ENCODE measurements at places on chromosomes 12 and 14.
A peak's percentile ranks its signal among the peaks of the same experiment; 100 is the strongest.

DNA sequence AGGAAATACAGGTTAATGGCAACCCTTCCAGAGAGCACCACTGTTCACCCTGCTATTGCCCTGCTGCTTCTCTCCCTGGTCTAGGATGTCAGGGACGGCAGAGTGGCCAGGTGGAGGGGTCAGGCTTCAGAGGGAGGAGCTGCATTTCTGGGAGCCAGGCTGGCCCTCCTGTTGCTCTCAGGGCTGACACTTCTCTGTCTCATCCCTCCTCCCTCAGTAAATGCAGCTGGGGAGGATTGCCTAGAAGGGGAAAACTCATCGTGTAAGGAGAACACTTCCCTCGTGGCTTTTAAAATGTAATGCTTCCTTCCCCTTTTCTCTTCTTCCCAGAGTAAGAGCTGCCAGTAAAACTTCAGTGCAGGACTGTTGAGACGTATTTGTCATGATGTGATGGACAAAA is 20.8 kb downstream of the SUSD6 start:
- no peak for DNase-seq

DNA sequence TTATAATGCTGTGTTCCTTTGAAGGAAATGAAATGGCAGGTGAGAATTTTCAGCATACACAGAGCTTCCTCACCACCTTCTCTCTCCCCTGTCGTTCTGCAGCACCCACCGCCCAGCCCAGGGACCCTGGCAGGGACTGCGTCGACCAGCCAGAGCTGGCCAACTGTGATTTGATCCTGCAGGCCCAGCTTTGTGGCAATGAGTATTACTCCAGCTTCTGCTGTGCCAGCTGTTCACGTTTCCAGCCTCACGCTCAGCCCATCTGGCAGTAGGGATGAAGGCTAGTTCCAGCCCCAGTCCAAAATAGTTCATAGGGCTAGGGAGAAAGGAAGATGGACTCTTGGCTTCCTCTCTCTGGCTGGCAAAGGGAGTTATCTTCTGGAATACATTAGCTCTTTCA is 35.1 kb downstream of the PAPLN start:
- DNase-seq: no peak

DNA sequence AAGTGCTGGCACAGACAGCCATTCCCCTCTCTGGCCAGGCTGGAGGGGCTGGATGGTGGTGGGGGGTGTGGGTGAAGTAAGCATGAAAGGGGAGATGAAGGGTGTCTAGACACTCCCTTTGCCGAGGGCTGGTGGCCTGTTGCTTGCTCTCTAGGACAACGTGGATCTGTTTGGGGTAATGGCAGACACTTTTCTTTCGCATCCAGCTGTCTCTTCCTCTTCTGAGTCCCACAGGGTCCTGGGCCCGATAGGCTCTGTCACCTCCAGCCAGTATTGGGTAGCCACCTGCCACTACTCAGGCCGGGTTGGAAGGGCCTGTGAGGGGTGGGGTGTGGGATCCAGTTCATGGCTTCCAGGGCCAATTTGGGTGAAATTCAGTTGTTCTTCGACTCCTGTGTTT is 218.1 kb downstream of the CACNA1C start:
- no peak for DNase-seq

DNA sequence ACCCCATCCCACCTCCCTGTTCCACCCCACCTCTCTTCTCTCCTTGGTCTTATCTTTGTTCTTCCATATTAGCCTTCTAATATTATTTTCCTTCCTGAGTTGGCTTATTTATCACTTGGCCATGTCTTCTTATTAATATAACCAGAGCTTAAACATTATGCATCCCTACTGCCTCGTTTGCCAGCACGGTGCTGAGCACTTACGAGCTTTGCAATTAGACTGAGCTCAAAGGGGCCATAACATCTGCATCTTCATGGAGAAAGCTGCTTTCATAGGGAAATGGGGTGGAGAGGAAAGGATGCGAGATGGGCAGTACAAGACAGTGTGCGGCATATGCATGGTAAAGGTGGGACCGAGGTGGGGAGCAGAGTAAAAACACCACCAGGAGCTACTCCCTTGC is 342.8 kb downstream of the FUT8 start:
- DNase-seq: no peak

GRCh38 chr14:85788470-85789233 is 258.7 kb downstream of the FLRT2 start:
- DNase-seq: no peak

- DNase-seq: no peak
These were observed 20.5 kb downstream of the FOXN4 start for GRCh38 chr12:109288571-109288970.

DNA sequence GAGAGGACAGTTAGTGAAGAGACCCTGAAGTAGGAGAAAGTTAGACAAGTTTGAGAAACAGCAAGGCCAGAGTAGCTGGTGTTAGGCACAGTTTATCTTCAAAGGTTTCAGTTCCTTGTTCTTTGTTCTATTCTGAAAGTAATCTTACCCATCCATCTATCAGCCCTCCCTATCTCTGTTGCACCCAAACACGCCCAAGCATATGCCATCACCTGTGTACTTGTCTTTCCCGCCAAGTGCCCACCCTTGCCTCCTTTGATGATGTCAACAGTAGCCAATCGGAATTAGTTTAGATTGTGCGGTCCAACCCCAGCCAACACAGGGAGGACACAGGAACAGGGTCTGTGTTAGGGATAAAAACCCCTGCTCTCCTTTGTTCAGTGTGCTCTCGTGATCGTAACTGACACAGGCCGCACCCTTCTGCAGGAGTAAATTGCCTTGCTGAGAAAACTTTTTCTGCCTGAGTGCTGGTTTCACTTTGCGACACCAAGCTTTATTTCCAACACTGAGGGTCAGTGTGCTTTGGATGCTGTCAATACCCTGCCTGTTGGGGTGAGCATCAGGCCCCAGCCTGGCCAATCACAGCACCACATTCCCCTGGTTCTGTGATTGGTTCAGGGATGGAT is 4.7 kb upstream of the TMEM229B start:
- no peak for DNase-seq

DNA sequence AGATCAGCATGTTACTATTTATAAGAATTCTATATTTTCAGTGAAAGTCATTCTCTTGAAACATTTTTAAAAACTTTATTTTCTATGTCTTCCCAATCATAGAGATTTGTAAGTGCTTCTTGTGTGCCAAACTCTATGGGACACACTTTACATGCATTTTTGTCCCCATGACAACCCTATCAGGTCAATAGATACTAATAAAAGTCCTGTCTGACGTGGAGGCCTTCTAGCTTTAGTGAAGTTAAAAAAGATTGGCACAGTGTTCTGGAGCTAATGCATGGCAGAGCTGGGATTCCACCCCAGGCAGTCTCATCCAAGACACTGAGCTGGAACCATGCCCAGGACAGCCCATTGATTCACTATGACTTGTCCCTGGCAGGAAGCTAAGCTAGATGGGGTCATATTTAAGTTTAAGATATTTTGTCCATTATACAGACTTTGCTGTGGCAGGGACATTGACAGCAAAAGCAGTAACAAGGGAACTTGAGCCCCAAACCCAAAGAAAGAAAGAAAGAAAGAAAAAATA is 28.1 kb downstream of the TTC6 start:
- DNase-seq: no peak

DNA sequence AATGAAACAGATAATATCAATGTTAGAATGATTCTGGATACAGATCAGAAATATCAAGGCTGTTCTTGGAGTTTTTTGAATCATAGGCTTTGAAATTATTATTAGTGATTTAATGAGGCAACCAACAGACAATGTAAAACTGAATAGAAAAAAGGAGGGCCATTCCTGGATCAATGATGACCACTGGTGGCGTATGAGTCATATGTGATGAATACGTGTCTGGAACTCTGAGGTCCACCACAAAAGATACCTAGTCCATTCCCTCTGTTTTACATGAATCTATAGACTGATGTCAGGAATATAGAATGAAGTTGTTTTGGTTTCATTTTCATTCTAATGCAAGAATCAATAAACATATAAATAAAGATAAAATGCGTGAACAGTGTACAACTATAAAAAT is 78.3 kb upstream of the RTL1 start:
- no peak for DNase-seq

DNA sequence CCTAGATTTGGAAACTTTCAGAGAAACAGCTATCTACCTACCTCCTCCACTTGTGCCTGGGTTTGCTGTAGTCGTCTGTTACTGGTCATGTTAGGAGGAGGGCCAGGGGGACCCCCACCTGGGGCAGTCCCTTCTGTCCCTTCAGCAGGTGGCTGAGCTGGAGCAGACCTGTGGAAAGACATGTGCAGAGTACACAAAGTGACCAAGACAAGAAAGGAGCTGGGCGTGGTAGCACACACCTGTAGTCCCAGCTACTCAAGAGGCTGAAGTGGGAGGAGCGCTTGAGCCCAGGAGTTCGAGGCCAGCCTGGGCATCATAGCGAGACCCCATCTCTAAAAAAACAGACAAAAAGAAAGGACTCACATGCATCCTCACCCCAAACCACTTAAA is 4.3 kb downstream of the VAMP1 start:
- no peak for DNase-seq

DNA sequence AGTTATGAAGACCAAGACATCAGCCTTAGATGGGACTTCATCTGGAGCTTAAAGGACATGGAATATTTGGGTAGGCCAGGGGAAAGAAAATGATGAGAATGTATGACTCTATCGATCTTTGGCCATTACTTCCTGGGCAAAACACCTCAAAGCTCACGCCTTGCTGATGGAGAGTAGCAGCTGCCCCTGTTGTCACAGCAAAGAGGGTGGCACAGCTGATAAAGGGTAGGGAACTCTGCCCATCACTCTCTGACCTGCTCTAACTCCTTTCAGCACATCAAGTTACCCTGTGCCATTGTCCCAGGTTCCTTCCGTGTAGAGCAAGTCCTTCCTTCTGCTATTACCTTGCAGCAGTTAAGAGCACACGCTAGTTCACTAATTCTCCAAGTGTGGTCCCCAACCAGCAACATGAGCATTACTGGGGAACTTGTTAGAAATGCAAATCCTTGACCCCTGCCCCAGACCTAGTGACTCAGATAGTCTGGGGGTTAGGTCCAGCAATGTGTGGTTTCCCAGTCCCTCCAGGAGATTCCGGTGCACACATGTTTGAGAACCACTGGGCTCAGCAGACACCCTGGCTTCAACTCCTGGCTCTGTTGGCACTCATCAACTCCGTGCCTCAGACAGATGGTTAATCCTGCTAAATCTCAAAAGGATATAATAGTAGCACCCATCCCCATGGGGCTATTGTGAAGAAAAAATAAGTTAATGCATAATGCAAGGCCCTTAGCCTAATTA is 93.7 kb upstream of the EEA1 start:
- no peak for DNase-seq

DNA sequence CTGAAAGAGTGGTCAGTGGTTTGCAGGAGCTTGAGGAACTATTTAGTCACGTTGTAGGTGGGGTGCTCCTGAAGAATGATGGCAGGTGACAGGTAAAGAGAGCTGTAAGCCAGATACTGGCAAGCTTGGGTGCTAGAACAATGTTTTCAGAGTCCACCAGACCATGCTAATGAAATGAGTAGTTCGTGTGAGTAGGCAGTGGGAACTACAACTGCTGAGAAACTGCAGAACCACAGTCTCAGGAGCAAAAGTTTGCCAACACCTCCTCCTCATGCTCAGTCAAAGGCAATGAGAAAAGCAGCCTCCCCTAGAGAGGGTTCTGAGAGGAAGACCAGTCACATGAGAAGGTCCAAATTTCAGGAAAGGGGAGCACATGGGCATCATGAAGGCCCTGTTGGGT is 91.3 kb downstream of the PRKD1 start:
- DNase-seq: no peak

DNA sequence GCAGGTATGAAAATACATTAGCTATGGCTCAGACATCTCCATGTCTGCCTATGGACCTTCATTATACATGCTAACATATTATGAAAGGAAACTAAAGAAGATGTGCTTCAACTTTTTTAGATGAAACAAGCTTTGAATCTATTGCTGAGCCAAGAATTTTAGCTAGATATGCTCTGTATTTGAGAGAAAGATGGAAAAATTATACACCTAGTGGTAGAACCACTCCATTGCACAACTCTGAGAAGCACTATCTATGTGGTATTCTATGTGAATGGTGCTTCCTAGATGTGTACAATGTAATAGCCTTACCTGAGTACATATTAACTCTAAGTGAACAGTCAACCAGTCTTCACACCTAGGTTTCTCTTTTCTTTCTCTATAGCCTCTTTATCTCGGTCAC is 17.3 kb downstream of the EPYC start:
- DNase-seq: no peak

DNA sequence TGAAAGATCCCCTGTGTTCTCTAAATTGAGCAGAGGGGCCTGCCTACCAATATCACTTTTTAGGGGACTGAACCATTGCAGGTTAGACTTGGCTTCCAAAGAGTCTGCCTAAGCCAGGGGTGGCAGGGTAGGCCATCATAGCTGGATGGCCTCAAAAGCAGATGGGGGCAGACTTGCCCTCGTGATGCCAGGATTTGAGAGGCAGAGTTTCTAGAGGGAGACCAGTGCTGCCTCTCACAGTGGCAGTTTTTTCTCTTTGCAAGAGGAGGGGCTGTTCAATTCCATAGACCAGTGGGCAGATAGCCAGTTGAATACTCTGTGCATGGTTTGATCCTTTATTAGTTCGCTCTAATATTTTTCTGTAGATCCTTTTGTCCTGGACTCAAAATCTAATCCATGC is 23.8 kb upstream of the SMCO2 start:
- no peak for DNase-seq

- no peak for DNase-seq
These were observed 211.2 kb downstream of the NUAK1 start for GRCh38 chr12:105927564-105927963.

GRCh38 chr12:92356425-92356824 is 210.8 kb upstream of the BTG1 start:
- no peak for DNase-seq

- DNase-seq: no peak
These were observed 3.0 kb downstream of the SETD1B start for GRCh38 chr12:121806546-121807423.

- no peak for DNase-seq
These were observed 633 bp downstream of the RPAP3 start for GRCh38 chr12:47705229-47705565.

DNA sequence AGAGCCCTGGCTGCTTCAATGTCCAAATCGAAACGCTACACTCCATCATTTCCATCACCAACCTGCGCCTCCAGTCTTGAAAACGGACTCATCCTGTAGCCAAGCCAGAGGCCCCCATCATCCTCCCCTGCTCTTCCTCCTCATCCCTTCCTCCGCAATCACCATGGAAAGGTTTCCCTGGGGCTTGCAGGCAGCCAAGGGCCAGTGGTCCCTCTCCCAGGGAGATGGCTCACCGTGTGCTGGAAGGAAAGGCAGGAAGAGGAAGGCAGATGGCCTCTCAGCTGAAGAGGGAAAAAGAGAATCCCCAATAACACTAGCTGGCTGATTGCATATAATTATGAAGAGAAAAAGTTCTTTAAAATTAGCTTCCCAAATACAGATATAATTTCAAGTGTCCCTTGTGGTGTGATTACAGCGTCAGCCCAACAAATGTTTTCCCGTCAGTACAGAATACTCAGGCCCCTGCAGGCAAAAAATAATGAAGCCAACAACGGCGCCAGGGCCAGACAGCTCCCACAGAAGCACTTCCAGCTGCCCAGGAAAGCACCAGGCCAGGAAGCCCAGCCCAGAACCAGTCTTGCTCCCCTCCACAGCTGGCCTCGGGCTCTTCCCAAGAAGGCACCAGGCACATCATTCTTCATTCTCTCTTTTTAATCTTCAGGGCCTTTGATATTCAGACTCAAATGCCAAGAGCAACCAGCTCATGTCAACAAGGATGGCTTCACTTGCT is 24.7 kb downstream of the ITPK1 start:
- peak; percentile 61 for DNase-seq

GRCh38 chr12:49507139-49507538 is 31.7 kb upstream of the KCNH3 start:
- DNase-seq: no peak
